CD8-positive, alpha-beta T cell (primary cell): ENCODE measurements at places on chromosomes 7 and 10.

- DNase-seq, result no peak
Observed at GRCh38 chr7:150403376-150404171, 24.4 kb downstream of the ZNF775 start.

- DNase-seq, result no peak
Observed at GRCh38 chr10:29798921-29799690, 164.3 kb upstream of the SVIL start.

GRCh38 chr10:43132867-43133787 is 5.1 kb upstream of the CSGALNACT2 start:
- DNase-seq, result no peak

DNA sequence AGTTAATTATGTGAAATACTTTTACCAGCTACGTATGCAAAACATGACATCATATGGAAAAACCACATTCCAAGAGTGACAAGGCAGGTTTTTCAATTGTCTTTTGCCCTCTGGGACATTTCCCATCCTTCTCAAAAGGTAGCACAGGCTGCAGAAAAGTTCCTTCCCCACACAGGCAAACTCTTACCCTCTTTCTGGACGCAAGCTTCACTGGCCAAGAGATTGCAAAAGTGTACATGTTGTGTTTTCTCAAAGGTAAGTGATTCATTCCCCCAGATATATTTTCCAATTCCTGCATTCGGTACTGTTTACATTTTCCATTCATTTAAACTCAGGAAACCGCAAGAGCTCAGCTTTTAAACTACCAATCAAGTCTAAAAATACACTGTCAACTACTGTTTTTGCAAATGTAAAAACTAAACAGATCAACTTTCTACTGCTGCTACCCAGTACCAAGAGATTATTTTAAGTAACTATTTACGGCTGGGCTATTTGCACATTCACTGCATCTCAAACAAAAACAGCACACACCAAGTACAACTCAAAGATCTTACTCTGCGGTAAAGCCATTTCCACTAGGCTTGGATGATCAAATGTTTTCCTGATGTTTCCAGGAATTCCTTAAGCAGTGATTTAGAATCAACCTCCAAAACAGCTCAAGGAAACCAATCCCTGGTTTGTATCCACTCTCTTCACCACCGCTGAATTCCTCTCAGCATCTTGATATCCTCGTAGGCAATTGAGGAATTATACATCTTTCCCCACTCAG is 233.6 kb upstream of the CCDC6 start:
- no peak for DNase-seq

- no peak for DNase-seq
Observed at GRCh38 chr7:143331179-143331801, 15.4 kb downstream of the CLCN1 start.

GRCh38 chr10:74787457-74787856 is 38.9 kb upstream of the KAT6B start:
- DNase-seq, result no peak

- DNase-seq, result no peak
Observed at GRCh38 chr10:97705006-97705670, 8.4 kb upstream of the MARVELD1 start.

GRCh38 chr7:16071246-16071857 is 350.0 kb downstream of the CRPPA start:
- DNase-seq, result no peak

DNA sequence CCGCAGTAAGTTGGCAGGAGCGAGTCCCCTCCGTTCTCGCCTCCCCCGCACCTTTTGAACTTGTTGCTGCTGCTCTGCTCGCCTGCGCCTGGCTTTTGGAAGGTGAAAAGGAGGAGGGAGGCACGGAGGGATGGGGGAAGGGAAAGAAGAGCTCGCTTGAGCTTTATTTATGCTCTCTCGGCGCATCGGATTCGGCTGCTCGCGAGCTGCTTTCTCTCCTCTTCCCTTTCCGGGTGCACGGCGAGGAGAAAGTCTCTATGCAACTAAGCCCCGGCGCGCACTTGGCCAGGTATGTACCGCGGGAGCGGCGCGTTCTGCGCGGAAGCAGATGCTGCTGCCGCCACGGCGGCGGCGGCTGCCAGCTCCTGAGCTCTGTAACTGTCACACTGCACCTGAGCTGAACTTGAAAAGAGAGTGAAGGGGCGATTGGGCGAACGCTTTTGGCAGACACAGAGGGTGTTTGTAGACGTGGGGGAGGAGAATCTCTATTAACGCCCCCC is 551 bp downstream of the KCND2 start:
- DNase-seq, result no peak

GRCh38 chr10:35364808-35365207 is 28.5 kb downstream of the CCNY start:
- DNase-seq, result no peak

GRCh38 chr7:10116511-10116910 is 857.2 kb upstream of the PHF14 start:
- no peak for DNase-seq

GRCh38 chr10:110850099-110850498 is 21.6 kb upstream of the PDCD4 start:
- DNase-seq, result no peak

DNA sequence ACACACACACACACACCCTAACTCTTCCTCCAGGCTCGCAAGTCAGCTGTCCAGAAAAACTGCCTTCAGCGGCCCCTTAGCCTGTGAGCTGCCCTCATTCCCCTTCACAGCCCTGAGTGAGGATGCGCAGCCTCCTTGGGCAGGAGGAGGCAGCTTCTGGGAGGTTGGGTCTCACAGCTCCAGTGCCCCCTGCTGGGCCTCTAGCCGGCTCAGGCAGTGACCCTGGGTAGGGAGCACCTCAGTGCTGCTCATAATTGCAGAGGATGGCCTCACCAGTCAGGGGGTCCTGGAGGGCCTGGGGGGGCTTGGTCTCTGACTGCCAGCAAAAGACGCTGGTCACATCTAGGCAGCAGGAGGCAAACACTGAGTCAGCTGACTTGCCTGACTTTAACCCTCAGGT is 43.7 kb downstream of the ZNF273 start:
- no peak for DNase-seq

- DNase-seq, result no peak
Observed at GRCh38 chr10:43338117-43338516, 33.3 kb upstream of the FXYD4 start.

- DNase-seq, result no peak
Observed at GRCh38 chr7:158049271-158049670, 538.4 kb downstream of the PTPRN2 start.

- DNase-seq, result no peak
Observed at GRCh38 chr7:128454808-128455542, 703 bp upstream of the HILPDA start.

DNA sequence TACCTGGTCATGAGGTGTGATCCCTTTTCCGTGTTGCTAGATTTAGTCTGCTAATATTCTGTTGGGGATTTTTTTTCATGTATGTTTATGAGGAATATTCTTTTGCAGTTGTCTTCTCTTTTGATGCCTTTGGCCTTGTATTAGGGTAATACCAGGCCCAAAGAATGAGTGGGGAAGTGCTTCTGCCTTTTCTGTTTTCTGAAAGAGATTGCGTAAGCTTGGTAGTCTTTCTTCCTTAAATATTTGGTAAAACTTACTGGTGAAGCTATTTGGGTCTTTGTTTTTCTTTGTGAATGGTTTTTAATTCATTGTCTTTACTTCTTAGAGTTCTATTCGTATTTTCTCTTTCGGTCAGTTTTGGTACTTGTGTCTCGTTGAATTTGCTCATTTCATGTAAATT is 51.1 kb downstream of the SHH start:
- DNase-seq, result no peak

DNA sequence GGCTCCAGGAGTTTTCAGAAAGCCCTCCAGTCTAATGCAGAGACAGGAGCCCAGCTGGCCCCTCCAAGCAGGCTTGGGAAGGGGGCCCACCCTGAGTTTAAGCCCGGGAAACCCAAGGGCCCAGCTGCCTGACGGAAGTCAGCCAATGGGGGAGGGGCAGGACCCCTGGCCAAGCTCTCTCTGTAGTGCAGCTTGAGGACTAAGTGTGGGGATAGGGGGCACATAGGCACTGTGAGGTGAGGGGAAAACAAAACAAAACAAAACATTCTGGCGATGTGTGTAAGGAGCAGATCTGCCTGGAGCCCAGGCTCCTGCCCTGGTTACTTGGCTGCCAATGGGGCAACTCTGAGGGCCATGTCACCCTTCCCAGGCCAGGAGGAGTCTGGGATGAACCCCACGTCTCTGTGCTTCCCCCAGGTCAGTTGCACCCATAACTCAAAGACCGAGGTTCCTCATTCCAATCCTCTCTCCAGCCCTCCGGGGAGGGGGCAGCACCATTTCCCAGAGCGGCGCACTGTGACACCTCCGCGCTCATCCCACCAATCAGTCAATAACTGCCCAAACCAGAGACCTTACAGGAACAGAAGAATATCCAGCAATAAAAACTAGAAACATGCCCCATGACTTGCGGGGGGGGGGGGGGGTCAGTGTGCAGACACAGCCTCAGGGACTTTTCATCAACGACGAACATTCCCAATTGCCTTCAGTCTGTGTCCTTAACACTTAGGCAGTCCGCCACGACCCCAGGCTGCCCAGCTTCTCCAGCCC is 1.7 kb downstream of the CXCL12 start:
- no peak for DNase-seq

DNA sequence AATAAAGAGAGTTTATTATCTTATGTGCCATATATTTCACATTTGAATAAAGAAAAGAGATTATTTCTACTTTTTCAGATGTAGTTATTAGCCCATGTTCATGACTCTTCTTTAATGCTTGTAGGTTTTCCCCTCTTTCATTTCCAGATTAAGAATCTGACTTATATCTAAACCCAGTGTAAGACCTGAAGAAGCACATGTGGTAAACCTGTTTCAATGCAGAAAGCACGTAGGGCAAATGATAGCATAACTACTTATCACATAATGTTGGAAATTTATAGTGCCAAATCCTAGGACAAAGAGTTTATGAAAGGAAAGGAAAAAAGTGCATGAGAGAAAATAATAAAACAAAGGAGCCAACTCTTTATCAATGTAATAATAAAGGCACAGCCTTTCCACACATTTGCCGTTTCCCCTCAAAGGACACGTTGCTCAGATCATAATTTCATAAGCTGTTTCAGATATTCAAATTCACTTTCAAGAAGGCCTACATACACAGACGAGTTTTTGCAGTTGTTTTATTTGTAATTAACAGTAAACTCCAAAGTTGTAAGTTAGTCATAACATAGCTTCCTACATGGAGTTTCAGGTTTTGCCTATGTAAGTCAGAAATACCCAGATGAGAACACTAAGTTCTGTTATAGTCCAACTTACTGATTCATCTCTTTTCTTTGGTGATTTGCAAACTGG is 88.8 kb upstream of the MDFIC start:
- DNase-seq, result no peak

DNA sequence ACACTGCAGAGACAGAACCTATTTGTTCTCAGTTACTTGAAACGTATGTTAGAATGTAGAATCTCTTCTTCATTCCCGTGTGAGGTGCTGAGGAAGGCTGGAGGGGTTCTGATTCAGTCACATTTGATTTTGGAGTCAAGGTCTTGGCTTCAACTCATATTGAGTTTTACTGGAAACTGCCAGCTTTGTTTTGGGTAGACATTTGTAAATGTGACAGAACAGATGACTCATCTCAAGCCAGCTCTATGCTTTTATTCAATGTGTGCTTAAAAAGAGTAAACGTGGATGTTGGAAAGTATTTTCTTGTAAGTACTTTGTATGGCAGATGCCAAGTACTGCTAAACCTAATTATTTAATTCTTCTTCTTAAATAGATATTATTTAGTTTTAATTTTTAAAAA is 780.8 kb upstream of the C7orf33 start:
- no peak for DNase-seq

- no peak for DNase-seq
Observed at GRCh38 chr7:136405931-136406777, 429.0 kb upstream of the MTPN start.

DNA sequence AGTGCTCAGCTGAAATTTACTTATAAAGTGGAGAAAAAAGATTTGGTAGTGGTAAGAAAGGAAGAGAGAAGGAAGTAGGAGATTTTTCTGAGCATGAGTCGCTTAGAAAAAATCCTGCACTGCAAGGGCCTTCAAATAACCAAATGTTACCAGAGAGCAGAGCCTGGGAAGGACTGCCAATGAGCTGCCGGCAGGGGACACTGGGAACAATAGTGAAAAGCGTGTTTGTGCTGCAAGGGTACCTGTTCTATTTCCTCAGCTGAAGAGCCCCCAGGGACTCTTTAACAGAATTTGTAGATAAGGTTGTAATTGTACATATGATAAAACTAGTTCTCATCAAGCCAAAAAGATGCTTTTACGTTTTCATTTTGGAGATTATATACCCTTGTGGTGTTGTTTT is 696.3 kb upstream of the C7orf33 start:
- DNase-seq, result no peak

DNA sequence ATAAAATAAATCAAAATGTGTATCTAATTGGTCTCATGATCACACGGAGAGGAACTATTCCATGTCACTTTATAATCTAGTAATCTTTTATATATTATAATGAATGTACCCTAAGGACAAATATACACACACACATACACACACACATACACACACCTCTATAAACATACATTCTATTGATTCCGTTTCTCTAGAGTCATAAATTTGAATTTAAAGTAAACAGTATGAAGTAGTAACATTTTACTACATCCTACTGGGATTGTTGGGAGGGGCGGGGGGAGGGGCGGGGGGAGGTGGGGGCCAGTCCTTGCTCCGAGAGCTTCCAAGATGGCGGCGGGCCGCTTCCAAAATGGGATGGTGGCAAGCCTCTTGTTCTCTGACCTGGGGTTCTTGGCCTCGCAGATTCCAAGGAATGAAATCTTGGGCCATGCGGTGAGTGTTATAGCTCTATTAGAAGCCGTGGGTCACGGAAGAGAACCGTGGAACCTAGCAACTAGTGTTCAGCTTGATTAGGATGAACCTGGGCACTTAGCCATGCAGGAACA is 143.2 kb downstream of the REEP3 start:
- no peak for DNase-seq

GRCh38 chr10:8137726-8138125 is 83.2 kb downstream of the GATA3 start:
- peak; percentile 11 for DNase-seq

DNA sequence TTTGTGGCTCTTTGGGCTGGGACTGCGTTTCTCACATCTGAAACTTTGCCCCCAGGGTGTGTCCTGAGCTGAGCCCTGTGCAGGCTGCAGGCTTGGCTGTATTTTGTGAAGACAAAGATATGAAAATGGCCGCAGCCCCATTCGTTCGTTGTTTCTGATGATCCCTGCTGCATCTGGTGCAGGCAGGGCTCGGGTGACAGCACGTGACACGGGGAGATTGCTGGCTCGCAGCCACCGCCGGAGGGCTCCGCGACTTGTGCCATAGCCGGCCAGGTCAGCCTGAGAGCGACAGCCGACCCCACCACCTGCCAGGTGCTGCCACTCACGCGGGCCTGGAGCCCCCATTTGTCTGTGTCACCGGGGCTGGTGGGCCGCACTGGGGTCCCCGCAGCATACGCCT is 81.3 kb downstream of the ZRANB1 start:
- no peak for DNase-seq
